T-helper 9 cell (primary cell): ENCODE measurements at places on chromosomes 12 and 14.

DNA sequence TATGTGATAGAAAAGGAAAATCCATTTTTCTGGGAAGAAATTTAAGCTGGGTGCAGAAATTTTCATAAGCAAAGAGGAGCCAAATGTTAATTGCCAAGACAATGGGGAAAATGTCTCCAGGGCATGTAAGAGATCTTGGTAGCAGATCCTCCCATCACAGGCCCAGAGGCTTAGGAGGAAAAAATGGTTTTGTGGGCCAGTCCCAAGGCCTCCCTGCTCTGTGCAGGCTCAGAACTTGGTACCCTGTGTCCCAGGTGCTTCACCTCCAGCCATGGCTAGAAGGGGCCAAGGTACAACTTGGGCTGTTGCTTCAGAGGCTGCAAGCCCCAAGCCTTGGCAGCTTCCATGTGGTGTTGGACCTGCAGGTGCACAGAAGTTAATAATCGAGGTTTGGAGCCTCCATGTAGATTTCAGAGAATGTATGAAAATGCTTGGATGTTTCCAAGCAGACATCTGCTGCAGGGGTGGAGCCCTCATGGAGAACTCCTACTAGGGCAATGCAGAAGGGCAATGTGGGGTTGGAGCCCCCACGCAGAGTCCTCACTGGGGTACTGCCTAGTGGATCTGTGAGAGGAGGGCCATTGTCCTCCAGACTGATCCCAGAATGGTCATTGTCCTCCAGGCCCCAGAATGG lies 77.7 kb upstream of the ATP2B1 start:
- DNase-seq: no peak

- no peak for DNase-seq
Observed at GRCh38 chr14:83712418-83713129, 1817.4 kb upstream of the FLRT2 start.

GRCh38 chr12:75207338-75208083 lies 2.1 kb downstream of the KCNC2 start:
- DNase-seq: no peak

DNA sequence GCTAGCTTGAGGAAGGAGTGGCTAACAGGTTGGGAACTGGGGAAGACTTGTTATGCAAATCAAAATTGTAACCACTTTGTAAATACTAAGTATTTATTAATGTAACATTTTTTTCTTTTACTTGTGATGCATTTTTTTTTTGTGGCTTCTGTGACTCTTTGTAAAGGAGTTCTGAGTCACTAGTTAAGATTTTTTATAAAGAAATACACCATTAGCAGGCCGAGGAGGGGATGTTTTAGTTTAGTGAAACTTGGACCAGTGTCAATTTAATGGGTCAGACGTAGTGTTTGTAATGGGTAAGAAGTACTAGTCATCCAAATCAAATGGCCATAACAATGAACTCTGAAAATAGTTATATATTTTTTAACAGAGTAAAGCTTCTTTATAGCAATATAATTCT lies 43.1 kb downstream of the AKAP6 start:
- no peak for DNase-seq

GRCh38 chr12:117580015-117580717 lies 218.7 kb upstream of the NOS1 start:
- DNase-seq: no peak

DNA sequence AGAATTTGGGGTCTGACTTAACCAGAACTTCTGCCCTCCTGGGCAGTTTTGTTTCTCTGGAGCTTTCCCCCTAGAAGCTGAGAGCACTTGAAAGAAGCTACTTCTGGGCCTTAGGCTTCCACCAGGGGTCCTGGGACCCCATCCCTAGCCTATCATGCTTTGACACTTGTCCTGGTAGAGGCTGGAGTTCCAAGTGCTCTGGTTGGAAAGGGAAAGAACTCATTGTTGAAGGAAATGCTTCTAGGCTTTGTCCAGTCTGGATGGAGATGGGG lies 1.4 kb upstream of the COL2A1 start:
- no peak for DNase-seq

DNA sequence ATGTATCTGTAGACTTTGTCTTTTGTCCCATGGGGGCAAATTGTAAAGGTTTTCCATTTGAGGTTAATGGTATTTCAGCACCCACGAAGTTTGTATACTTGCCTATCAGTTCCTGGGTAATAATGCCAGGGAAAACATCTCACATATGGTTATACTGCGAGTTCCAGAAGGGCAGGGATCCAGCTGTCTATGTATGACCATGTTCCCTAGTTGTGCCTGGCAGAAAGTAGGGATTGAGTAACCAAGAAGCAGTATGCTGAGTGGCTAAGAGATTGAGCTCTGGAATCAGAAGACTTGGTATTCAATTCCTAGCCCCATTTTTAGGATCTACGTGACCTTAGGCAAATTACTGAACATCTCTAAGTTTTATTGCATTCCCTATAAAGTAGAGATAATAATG lies 173.2 kb upstream of the PWP1 start:
- DNase-seq: no peak

DNA sequence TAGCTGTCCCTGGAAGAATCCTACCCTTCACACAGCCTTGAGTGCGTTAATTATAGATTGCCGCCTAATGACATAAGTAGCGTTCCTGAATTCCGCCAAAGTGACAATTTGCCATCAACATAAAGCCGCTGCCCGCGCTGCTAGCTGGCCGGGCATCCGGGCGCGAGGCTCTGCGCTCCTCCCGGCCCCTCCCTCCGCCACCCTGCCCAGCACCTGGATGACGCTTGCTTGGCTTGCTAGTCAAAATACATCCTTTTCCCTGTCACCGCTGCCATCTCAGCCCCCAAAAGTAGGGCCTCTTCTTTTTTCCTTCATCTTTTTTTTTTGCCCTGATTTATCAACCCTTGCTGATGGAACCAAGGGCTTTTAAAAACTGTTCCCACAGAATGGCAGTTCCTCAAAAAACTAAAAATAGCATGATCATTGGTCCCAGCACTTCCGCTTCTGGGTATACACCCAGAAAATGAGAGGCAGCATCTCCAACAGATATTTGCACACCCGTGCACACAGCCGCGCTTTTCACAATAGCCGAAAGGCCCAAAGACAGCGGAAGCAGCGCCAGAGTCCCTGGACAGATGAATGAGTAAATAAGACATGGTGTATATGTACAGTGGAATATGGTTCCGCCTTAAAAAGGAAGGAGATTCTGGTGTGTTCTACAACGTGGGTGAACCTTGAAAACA lies 235.2 kb downstream of the BCL11B start:
- no peak for DNase-seq

- peak; percentile 72 for DNase-seq
Observed at GRCh38 chr14:91228112-91229004, 16.1 kb downstream of the GPR68 start.

GRCh38 chr12:46617167-46617566 lies 208.6 kb downstream of the SLC38A4 start:
- DNase-seq: no peak

DNA sequence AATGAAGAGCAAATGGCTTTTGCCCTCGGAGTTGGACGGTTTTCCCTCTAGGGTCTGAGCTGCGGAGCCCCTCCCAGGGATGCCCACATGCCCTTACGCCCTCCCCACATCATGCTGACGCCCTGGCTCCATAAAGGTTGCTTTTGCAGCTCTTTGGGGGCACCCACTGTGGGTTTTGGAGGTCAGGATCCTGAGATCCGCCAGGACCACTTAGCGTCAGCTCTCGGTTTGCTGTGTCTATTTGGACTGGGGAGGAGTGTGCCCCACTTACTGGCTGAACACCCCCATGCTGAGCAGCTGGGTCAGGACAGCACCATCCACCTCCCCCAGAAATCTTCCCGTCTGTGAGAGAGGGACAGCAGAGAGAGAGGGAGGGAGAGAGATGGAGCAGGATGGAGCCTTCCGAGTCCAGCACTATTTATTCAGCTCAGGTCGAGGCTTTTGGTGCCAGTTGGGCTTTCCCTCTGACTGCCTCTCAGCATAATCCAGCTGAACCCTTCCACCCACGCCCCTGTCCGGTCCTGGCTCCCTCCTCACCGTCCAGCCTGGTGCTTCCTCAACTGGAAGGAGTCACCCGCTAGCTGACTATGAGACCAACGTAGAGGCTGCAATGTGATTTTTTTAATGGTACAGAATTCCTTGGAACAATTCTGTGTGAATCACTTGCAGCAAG lies 18.9 kb upstream of the LRTM2 start:
- DNase-seq: no peak

GRCh38 chr14:20578325-20578724 lies 9.5 kb downstream of the RNASE11 start:
- DNase-seq: no peak

DNA sequence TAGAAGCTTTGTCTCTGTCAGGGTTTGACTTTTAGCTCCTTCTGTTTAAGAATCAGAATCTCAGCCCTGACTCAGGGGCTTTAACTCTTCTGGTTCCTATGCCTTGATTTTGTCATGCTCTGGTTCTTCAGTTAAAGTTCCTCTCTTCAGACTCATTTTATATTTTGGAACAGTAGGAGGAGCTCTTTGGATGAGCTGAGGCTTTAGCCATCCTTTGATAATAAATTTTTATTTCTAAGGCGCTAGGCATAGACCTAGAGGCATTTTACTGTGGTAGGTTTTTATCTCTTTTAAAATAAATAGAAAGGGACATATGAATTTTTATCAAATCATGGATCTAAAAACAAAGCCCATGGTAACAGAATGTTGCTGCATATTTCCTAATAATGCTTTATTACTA lies 51.7 kb downstream of the ATP23 start:
- no peak for DNase-seq

DNA sequence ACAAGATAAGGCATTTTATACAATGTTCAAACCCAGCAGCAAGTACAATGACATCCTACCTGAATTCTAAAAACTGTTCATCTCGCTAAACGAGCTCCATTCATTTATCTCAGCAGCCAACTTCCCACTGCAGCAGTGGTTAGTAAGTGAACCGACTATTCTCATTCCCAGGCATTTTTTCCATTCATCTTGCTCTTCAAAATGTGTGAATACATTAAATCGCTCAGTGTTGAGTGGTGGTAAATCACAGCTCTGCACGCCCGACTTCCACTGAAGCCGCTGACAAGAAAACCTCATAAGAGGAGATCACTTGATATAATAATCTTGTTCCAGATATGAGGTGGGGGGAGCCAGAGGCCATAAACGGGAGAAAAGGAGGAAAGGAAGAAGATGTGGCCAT lies 746.2 kb upstream of the USP15 start:
- DNase-seq: no peak

DNA sequence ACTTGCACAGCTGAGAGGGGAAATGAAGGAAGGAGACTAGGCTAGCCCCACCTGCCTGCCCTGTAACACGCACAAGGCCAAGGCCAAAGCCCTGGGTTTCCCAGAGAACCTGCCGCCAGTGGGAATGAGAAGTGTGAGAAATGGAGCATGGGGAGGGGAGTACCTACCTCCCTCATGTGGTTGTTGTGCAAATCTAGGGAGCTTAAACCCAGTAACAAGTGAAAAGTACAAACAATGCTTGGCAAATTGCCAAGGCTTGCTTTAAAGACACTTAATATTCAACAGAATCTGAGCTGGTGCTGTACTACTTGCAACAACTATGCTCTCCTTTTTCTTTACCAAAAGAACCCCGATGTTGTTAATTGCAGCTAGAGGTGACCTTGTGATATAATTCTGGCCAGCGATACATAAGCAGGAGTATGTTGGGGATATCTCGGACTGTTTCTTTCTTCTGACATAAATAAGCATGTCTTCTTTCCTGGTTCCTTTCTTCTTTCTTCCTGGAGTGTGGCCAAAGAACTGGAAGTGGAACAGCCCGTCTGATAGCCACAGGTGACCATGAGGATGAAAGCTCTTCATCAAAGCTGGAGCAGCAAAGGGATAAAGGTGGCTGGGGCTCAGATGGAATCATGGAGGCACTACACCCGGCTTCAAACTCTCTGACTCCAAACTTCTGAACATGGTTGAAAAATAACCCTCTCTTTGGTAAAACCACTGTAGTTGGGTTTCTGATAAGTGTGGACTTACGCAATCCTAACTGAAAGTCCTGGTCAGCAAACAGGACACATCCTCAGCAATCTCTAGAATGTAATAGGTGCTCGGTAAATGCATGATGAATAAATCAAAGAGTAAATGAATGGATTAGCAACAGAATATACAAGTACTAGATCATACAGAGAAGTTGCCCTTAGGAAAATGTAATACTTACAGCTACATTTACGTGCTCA lies 207.9 kb downstream of the NUAK1 start:
- DNase-seq: no peak

DNA sequence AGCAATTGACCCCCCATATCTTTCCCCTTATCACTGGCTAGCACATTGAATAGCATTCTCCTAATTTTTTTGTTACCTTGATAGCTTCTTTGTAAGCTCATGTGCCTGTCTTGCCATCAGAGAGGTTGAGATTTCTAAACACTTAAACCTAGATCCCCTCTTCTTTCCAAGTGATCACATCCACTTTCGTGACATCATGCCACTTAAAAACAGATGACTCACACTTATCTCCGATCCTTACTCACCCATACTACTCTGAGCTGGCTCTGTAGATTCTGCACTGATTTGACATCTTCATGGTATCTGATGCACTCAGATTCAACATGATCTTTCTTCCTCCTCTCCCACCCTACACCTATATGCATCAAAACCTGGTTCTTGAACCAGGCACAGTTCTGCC lies 10.5 kb downstream of the GPR137C start:
- DNase-seq: no peak

DNA sequence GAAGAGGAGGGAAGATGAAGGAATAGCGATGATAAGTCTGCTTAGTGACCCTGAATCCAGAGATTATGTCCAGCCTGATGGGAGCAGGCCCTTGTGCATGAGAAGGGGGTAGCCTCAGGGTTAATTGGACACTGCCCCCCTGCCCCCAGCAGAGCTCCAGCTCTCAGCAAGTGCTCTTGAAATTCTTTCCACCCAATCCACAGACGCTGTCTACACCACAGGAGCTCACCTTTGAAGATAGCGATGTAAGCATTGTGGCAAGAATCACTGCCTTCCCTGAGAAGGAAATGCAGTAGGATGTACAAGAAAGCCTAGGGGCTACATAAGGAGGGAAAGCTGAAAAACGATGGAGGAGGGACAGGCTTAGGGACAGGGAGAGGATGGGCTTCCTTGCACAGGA lies 39.4 kb downstream of the CRACR2A start:
- no peak for DNase-seq

DNA sequence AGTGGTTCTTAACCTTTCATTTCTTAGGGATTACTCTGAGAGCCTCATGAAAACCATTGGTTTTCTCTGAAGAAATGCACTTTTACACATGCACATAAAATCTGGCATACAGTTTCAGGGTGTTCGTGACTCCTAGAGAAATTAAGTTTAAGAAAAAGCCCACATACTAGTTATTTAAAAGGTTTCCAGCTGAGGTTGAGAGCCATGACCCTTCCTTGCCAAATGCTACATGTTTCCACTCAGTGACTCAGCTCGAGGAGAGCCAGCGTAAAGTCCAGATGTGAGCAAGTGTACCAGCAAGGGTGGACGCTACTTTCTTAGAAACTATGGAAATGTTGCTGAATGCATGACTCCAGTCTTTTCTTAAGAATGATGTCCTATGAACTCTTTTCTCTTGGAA lies 42.7 kb upstream of the FLRT2 start:
- no peak for DNase-seq

- peak; percentile 15 for DNase-seq
Observed at GRCh38 chr14:90758959-90759358, 57.3 kb downstream of the TTC7B start.

DNA sequence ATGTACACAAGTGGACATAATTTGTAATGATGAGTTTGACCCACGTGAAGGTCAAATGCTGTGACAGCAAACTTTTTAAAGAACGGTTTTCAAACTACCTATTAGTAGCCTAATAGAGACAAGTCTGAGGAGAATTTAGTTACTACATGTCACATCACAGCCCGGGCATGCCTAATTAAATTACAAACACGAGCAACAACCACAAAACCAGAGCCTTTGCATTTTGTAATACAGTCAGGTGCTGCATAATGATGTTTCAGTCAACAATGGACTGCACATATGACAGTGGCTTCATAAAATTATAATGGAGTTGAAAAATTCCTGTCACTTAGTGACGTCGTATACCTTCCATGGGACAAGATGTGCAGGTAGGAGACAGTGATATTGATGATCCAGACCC lies 274.5 kb downstream of the DACT1 start:
- DNase-seq: no peak
